ENCODE measurements at places on chromosomes 7 and 10. TPM values are rescaled to one million over a fixed set of nuclear protein-coding genes. Genes with fewer than 3 reads are reported as not detected.

The GRID2IP gene
- 0.51 TPM for polyA plus RNA-seq

- DNase-seq, result no peak
Observed at GRCh38 chr10:68586606-68587305, 26.6 kb downstream of the TET1 start.

The CPA5 gene
- 0.08 TPM for polyA plus RNA-seq

The WIPF3 gene
- 4.9 TPM for polyA plus RNA-seq

DNA sequence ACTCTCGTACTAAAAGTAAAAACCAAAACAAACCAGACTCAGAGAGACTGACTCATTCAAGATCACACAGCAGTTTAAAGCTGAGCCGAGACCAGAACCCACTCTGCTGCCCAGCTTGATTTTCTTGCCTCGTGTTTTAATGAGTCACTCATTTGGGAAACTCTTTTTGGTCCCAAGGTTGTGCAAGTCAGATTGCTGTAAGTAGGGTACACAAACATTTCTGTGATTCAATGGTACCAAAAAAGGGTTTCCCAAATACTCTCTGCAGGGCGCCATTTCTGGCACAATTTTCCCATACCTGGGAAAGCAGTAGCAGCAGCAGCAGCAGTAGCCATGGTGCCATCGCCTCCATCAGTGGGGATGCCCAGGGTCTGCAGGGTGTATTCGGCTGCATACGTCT lies 69.9 kb downstream of the ASAH2B start:
- DNase-seq, result no peak
